ENCODE measurements at places on chromosomes 2 and 18.
A peak's percentile ranks its signal among the peaks of the same experiment; 100 is the strongest.

- H3K4me3 ChIP-seq = no peak overlapping the region
- no peaks in the 10 kb centered on the region for H3K4me1 ChIP-seq
- no peaks in the 10 kb centered on the region for H3K36me3 ChIP-seq
- H3K27ac ChIP-seq = no peak overlapping the region
- DNase-seq = no peak
Observed at GRCh38 chr2:185360776-185361175, 377.8 kb upstream of the FSIP2 start.

GRCh38 chr18:55999641-56000040 is 411.6 kb upstream of the TCF4 start:
- no peak overlapping the region for H3K27ac ChIP-seq
- DNase-seq = no peak
- H3K36me3 ChIP-seq = no peaks in the 10 kb centered on the region
- no peaks in the 10 kb centered on the region for H3K4me1 ChIP-seq

DNA sequence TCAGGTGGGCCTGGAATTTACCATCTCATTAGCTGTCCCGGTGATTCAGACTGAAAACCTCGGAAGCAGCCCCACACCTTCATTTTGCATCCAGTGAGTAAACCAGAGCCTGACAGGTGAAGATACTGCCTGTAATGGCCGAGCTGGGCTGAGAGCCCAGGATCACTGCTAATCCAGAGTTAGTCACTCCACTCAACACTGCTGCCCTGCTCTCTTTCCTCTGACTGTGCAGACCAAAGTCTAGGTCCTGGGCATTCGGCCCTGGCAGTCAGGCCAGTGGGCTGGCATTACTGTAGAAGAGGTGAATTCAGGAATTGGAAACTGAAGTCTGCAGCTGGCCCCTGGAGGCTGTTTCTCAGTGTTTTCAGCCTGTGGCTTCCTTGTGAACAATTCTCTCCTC is 44.3 kb downstream of the TMEM17 start:
- no peak overlapping the region for H3K4me3 ChIP-seq
- peak; percentile 59 for DNase-seq
- H3K27ac ChIP-seq = no peak overlapping the region
- no peaks in the 10 kb centered on the region for H3K27me3 ChIP-seq
- no peaks in the 10 kb centered on the region for H3K4me1 ChIP-seq

DNA sequence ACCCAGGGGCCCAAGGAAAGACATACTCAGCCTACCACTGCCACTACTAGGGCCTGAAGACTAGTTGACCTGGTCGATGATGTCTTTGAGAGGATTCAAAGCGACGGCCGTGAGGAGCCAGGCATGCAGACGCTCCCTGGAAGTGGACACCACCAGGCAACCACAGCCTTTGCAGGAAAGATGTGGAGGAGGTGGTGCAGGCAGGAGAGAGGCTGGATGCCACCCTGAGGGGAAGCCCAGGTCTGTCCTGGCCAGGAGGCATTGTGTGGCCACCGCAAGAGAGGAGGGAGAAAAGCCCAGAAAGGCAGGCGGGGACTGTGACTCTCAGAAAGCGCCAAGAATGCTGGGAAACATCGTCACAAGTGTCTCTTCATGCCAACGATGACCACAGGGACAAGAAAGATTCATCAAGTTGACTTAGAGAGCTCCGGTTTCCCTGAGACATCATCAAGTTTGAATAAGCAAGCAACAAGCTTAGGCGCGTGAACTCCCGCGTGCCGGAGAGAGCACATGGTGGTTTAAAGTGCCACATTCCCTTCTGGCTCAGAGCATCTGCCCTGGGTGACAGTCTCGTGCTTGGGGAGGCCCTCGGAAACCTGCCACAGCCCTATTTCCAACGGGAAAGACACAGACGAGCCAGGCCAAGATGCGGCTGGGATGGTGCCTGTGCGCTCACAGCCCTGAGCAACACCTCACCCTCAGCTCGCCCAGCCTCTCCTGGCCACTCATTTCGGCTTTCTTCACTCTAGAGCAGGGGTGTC is 464.5 kb upstream of the SALL3 start:
- H3K36me3 ChIP-seq = no peaks in the 10 kb centered on the region
- peak; percentile 26 for DNase-seq
- no peak overlapping the region for H3K27ac ChIP-seq
- no peak overlapping the region for H3K4me3 ChIP-seq

DNA sequence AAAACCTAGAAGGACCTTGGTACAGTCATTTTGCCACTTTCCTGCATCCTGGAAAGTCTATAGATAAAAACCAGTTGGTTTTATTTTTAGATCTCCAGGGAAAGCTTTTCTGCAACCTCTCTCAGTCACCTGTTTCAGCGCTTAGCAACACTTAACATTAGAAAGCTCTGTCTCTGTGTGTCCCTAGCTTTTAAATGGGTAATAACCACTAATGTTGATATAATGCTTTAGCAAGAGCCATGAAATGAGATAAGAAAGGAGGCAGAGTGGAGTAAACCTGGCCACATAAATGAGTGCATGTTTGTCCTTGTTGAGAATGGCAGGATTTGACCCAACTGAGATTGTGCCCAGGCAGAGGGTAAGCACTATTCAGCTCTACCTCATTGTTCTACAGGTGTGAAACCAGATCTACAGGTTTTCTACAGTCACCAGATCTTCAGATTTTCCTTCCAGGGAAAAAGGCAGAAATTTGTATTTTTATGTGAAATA is 44.8 kb downstream of the MARCHF4 start:
- DNase-seq = no peak
- H3K27ac ChIP-seq = no peak overlapping the region
- no peaks in the 10 kb centered on the region for H3K36me3 ChIP-seq
- H3K27me3 ChIP-seq = no peaks in the 10 kb centered on the region
- no peaks in the 10 kb centered on the region for H3K4me1 ChIP-seq

DNA sequence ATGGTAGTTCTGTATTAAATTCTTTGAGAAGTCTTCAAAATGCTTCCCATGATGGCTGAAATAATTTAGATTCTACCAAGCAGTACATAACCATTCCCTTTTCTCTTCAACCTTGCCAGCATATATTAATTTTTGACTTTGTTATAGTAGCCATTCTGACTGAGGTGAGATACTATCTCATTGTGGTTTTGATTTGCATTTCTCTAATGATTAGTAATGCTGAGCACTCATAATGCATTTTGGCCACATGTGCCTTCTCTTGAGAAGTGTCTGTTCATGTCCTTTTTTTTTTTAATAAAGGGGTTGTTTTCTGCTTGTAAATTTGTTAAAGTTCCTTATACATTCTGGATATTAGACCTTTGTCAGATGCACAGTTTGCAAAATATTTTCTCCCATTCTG is 173.9 kb downstream of the CALCRL start:
- H3K4me1 ChIP-seq = no peaks in the 10 kb centered on the region
- no peaks in the 10 kb centered on the region for H3K27me3 ChIP-seq
- no peaks in the 10 kb centered on the region for H3K36me3 ChIP-seq
- H3K4me3 ChIP-seq = no peak overlapping the region
- peak overlapping the region; percentile 22 for H3K27ac ChIP-seq
- DNase-seq = no peak

- H3K27ac ChIP-seq = no peak overlapping the region
- H3K36me3 ChIP-seq = no peaks in the 10 kb centered on the region
- DNase-seq = peak; percentile 33
Observed at GRCh38 chr2:23503097-23503496, 118.1 kb downstream of the KLHL29 start.

DNA sequence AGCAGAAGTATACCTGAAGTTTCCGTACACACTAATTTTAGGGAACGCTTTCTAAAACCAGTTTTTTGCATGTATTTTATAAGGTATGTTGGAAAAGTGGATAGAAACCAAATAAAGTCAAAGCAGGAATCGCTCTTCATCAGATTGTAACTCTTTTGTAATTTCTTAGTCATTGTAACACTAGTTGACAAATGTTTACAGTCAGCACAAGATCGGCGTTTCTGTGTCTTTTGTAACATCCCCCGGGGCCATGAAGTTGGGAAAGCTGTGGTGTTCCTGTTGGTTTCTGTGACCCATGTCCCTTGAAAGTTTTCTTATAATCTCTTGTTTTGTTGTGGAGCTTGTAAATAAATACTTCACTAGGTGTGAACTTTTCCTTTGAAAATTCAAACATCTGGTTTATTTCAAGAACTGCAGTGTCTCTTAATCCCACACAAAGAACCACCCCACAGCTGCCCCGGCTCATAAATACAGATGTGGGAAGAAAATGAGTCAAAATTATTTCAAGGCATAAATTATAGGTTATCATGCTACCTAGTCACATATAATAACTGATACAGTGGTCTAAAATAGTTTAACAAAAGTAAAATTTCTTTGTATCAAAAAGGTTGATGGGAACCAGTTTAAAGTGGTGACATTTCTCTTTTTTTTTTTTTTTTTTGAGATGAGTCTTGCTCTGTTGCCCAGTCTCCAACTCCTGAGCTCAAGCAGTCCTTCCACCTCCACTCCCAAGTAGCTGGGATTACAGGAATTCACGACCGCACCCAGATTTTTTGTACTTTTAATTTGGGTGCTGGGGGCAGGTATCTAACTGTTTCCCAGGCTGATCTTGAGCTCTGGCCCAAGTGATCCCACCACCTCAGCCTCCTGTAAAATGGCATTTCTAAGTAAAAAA is 751 bp upstream of the NMI start:
- H3K4me3 ChIP-seq = peak overlapping the region; percentile 55
- no peaks in the 10 kb centered on the region for H3K27me3 ChIP-seq
- DNase-seq = no peak
- H3K27ac ChIP-seq = no peak overlapping the region
- H3K4me1 ChIP-seq = no peaks in the 10 kb centered on the region

DNA sequence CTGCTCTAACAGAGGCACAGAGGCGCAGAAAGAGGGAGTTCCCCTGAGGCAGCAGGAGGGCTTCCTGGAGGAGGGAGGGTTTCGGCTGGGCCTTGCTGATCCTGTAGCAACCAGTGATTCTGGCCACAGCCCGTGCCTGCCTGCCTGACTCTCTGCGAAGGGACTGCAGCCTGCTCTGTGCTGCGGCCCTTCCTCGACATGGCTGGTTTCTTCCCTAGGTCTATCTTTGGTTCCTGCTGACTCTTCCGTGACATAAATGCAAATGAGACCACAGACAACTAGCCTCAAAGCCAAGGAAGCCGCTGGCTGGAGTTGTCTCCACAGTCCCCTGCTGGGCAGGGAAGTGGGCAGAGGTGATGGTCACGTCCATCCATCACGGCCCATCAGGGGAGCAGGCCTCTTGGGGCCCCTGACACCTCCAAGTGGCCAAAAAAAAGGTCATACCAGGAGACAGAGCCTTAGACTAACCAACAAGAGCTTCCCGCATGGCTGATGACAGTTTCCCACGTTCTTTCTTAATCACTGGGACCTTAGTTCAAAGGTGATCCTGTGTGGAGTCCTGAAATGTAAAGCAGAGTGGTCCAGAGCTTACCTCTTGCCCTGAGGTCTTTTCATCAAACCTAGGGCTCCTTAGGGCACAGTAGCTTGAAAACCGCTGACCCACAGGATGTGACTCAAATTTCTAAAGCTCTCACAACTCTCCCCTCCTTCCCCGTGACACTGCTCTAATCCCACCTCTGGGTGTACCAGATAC is 55.3 kb downstream of the HS1BP3 start:
- H3K4me1 ChIP-seq = peaks cover 7% of the 10 kb centered on the region
- DNase-seq = peak; percentile 78
- H3K27ac ChIP-seq = no peak overlapping the region
- no peak overlapping the region for H3K4me3 ChIP-seq
- H3K36me3 ChIP-seq = no peaks in the 10 kb centered on the region
- H3K27me3 ChIP-seq = no peaks in the 10 kb centered on the region

DNA sequence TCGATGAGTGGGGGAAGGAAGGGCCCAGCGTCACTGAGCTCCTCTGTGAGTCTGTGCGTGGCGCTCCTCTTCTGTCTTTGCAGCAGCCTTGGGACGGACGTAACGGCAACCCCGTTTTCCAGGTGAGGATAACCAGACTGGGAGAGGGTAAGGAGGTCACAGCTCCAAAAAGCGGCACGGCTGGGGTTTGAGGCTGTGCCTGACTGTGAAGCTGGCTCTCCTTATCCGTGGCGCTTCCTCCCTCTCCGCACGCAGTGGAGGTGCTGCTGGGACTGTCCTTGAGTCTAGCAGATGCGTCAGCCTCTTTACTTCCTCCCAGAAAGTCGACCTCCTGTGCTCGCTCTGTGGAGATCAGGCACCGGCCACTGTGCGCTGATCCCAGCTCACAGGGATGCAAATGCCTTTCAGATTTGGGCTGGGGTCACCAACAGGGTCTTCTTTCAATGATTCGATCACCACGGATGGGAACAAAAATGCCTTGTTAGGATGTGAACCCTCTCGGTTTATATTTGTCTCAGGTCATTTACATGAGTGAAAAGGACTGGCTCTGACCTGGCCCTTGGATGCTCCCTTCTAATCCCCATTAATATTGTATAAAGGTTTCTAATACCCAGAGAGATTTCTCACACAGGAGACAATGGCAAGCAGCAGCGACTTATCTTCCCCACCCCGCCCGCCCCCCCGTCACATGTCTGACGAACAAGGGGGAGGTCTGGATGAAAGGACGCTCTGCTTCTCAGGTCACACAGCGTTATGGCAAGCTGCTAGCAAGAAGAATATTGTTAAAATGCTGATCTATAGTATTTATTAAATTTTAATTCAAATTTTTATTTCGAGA is 30.1 kb upstream of the E2F6 start:
- no peaks in the 10 kb centered on the region for H3K36me3 ChIP-seq
- no peaks in the 10 kb centered on the region for H3K27me3 ChIP-seq
- DNase-seq = no peak
- H3K27ac ChIP-seq = no peak overlapping the region
- no peak overlapping the region for H3K4me3 ChIP-seq

DNA sequence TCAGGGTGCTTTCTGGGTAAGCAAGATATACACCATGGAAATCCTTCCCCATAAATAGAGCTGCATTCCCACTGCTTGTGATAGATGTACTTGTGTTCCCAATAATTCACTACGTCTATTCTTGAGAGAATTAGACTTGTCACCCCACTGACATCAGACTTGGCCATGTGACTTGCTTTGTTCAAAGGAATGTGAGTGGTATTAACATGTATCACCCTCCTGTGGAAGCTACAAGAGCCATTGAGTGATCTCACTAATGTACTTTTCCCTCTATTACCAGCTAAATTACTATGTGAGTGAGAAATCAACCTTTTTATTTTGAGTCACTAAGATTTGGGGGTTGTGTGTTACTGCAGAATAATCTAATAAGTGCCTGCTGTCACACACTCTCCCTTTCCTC is 176.0 kb downstream of the CCDC178 start:
- DNase-seq = no peak
- no peaks in the 10 kb centered on the region for H3K4me1 ChIP-seq
- no peak overlapping the region for H3K27ac ChIP-seq

GRCh38 chr2:205699515-205700289 is 17.4 kb downstream of the NRP2 start:
- H3K4me1 ChIP-seq = peaks cover 4% of the 10 kb centered on the region
- no peaks in the 10 kb centered on the region for H3K36me3 ChIP-seq
- H3K27ac ChIP-seq = no peak overlapping the region
- DNase-seq = no peak

- H3K4me1 ChIP-seq = no peaks in the 10 kb centered on the region
- no peaks in the 10 kb centered on the region for H3K36me3 ChIP-seq
- no peaks in the 10 kb centered on the region for H3K27me3 ChIP-seq
- no peak overlapping the region for H3K27ac ChIP-seq
Observed at GRCh38 chr2:175310813-175311504, 129.4 kb upstream of the ATP5MC3 start.

Data from aorta (tissue), 5 donors.